ENCODE measurements at places on chromosomes 6 and 20. TPM values are rescaled to one million over a fixed set of nuclear protein-coding genes. Genes with fewer than 3 reads are reported as not detected.
A peak's percentile ranks its signal among the peaks of the same experiment; 100 is the strongest.

The SLC13A3 gene
- 0.66 TPM for total RNA-seq

The NR2E1 gene
- not detected for total RNA-seq

The RTN4IP1 gene
- 5.3 TPM for total RNA-seq

The PCK1 gene
- not detected for total RNA-seq

The CBLN4 gene
- total RNA-seq, result not detected

- no peak overlapping the region for H3K27ac ChIP-seq
- H3K27me3 ChIP-seq, result no peaks in the 10 kb centered on the region
- no peak for DNase-seq
- H3K36me3 ChIP-seq, result no peaks in the 10 kb centered on the region
- no peak overlapping the region for H3K4me3 ChIP-seq
These were observed 85.2 kb downstream of the TCP11 start for GRCh38 chr6:35055891-35056290.

DNA sequence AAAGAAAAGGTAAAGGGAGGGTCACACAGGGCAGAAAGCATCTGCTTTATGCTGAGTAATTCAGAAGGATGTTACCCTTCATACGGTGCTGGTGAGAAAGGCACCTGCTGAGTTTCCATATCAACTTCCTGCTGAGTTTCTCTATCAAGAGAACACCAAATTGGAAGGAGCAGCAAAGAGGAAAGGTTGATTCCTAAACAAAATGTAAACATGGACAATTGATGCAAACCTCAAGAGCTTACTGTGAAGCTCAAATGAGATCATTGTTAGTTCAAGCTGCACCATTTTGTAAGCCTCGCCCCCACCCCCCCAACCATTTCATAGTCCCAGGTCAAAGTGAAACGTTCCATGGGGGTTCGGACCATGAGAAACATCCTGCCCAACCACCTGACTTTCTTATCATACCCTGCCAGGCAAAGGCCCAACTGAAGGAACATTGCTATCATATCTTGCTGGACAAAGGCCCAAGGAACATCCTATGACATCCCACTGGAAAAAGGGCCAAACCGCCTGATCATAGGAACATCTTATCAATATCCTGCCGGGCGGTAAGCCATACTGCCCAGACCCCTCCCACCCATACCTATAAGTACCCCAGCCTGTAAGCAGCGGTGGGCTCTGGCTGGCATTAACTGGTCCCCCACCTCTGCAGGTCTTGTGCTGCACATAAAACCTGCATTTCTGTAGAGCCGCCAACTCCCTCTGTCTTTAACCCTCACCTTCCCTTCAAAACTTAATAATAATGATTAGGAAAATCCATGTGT is 171.6 kb downstream of the UBE3D start:
- no peak overlapping the region for H3K27ac ChIP-seq
- no peak for DNase-seq
- H3K4me3 ChIP-seq, result no peak overlapping the region
- no peaks in the 10 kb centered on the region for H3K36me3 ChIP-seq
- no peaks in the 10 kb centered on the region for H3K4me1 ChIP-seq

- no peak overlapping the region for H3K4me3 ChIP-seq
- no peak overlapping the region for H3K27ac ChIP-seq
- peak; percentile 72 for DNase-seq
- H3K27me3 ChIP-seq, result no peaks in the 10 kb centered on the region
- no peaks in the 10 kb centered on the region for H3K4me1 ChIP-seq
- no peaks in the 10 kb centered on the region for H3K36me3 ChIP-seq
These were observed 92.2 kb upstream of the TENT5A start for GRCh38 chr6:81844686-81845085.

DNA sequence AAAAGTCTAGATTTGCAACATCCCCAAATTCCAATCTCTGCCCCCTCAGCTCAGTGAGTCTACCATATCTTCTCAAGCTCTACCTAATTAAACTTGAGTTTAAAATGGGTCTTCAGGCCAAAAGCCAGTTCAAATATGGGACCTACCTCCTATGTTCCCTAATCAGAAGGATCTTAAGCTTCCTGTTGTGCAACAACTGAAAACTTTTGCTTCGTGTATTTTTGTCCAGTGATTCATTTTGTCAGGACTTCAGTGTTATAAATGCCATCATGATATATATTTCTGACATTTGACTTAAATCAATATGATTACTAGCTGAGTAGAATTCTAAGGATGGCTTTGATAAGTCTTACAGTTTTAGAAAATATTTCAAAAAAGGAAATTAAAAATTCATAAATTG is 622.6 kb upstream of the PTCHD4 start:
- no peaks in the 10 kb centered on the region for H3K36me3 ChIP-seq
- H3K27me3 ChIP-seq, result no peaks in the 10 kb centered on the region
- no peak for DNase-seq
- H3K27ac ChIP-seq, result no peak overlapping the region
- H3K4me1 ChIP-seq, result peaks cover 4% of the 10 kb centered on the region
- no peak overlapping the region for H3K4me3 ChIP-seq

- H3K27ac ChIP-seq, result peak overlapping the region; percentile 58
- H3K4me1 ChIP-seq, result peaks cover 14% of the 10 kb centered on the region
- H3K27me3 ChIP-seq, result no peaks in the 10 kb centered on the region
- DNase-seq, result peak; percentile 47
- H3K36me3 ChIP-seq, result no peaks in the 10 kb centered on the region
- H3K4me3 ChIP-seq, result peak overlapping the region; percentile 81
These were observed 88.2 kb downstream of the ZFP64 start for GRCh38 chr20:52103335-52103912.

DNA sequence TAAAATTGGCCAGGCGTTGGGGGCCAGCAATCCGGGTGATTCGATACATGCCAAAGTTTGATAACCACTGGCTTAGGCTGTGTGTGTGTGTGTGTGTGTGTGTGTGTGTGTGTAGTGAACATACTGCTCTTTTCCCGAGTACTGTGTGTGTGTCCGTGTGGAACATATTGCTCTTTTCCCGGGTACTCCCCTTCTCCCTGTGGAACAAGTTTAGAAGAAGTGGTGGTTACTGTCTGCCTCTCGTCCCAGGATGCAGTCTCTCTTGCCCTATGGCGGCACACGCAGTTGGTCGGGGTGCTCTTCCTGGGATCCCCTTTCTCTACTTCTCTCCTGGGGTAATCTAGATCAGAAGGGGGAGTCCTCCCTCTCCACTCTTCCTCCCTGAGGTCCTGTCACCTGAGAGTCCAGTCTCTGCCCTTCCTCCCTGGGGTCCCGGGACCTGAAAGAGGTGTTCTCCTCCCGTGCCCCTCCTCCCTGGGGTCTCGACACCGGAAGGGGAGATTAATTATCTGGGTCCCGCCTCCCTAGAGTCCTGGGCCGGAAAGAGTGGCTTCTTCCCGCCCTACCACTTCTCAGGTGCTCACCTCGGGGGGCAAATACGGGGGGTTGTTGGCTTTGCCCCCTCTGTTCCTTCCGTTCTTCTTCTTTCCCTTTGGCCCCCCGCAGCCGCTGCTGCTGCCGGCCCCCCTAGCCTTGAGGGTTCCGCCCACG is 516 bp downstream of the GTPBP2 start:
- peaks cover 25% of the 10 kb centered on the region for H3K36me3 ChIP-seq
- no peaks in the 10 kb centered on the region for H3K27me3 ChIP-seq
- peak overlapping the region; percentile 98 for H3K4me3 ChIP-seq
- peaks cover 26% of the 10 kb centered on the region for H3K4me1 ChIP-seq

DNA sequence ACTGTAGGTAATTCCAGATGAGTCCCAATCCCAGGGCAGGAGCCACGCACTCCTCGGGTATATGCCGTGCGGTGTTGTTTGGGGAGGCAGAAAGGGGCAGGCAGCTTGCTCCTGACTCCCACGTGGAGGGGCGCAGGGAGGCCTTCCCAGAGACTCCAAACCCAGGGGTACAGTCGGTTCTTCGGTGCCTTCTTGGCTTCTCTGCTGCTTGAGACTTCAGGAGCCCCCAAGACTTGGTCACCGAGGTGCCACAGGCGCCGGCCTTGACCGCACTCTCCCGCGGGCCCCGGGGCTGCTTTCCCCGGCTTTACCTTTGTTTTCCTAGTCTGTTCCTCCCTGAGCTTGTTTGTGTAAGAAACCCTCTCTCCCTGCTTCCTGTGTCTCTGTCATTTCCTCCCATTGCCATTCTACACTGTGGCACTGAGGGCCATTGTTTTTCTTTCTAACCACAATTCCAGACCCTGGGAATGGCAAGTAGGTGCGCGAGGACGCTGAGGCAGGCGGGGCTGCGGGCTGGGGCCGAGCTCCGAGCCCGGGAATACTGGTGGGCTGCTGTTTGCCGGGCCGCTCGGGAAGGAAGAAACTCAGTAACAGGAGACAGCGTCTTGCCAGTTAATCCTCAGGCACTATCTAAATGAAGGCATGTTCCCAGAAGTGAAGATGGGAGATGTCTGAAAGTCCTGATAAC is 215.6 kb upstream of the HEY2 start:
- no peaks in the 10 kb centered on the region for H3K27me3 ChIP-seq
- H3K4me3 ChIP-seq, result peak overlapping the region; percentile 34
- H3K36me3 ChIP-seq, result no peaks in the 10 kb centered on the region
- no peak overlapping the region for H3K27ac ChIP-seq
- no peak for DNase-seq
- peaks cover 7% of the 10 kb centered on the region for H3K4me1 ChIP-seq

DNA sequence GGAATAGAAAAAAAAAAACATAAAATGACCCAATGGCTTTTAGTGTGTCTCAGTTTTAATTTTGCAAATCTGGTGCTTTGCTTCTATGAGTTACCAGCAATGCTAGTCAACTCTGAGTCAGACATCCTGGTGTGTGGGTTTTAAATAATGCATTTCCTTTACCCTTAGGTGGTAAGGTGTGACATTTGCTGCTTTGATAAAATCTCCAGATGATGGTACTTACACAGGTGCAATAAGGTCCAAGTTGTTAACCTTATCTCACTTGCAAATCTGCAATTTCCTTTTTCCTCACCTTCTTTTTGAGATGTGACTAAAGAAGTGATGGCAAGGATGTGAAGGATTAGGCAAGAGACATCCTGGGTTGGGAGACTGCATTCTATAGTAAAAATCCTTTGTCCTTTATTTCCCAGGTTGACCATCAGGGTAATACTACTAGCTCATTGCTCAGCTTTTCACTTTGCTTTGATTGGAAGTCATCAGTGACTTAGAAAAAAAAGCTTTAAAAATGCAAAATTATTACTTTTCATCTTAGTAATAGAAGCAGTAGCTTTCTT is 818.5 kb upstream of the FLRT3 start:
- DNase-seq, result no peak
- no peaks in the 10 kb centered on the region for H3K27me3 ChIP-seq
- no peaks in the 10 kb centered on the region for H3K4me1 ChIP-seq
- no peak overlapping the region for H3K27ac ChIP-seq

DNA sequence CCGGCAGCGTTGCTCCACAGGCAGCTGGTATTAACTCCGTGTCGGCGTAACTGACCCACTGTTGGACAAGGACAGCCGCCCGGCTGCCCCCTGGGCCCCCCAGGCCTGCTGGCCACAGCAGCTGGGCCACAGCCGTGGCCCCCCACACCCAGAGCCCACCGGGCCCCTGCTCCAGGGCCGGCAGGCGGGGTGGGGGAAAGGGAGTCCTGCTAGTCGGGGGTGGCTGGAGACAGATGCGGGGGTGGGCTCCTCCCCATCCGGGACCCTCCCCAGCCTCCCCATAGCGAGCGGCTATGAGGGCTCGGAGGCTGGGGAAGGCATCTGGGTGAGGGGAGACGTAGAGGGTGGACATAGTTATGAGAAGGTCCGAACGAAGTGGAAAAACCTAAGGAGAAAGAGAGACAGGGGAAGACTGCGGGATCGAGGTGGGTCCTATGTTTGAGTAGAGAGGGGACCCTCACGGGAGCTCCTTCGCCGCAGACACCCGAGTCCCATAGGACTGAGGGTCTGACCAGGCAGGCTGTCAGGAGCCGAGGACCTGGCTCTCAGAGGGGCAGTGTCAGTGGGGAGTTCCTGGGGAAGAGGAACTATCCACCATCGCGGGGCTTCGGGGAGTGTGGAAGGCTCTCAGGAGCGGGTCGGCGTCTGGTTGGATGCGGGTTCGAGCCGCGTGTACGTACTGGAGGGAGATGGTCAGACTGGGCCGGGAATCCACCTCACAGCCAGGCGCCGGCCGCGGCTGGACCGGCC is 511 bp downstream of the VARS1 start:
- H3K27me3 ChIP-seq, result no peaks in the 10 kb centered on the region
- DNase-seq, result no peak
- peak overlapping the region; percentile 94 for H3K27ac ChIP-seq
- H3K36me3 ChIP-seq, result peaks cover 18% of the 10 kb centered on the region
- peaks cover 21% of the 10 kb centered on the region for H3K4me1 ChIP-seq

DNA sequence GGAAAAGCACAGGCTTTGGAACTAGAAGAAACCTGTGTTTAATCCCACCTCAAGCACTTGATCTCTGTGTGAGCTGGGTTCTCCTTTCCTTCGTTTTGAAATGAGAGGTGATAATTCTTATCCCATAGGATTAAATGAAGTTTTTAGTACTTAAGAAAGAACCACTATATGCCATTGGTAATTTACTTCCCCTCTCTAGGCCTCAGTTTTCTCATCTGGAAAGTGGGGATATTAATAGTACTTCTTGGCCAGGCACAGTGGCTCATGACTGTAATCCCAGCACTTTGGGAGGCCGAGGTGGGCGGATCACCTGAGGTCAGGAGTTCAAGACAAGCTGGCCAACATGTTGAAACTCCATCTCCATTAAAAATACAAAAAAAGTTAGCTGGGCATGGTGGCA is 14.1 kb downstream of the REM1 start:
- peaks cover 5% of the 10 kb centered on the region for H3K4me1 ChIP-seq
- DNase-seq, result no peak
- H3K27me3 ChIP-seq, result no peaks in the 10 kb centered on the region
- no peaks in the 10 kb centered on the region for H3K36me3 ChIP-seq

- H3K27ac ChIP-seq, result no peak overlapping the region
- no peaks in the 10 kb centered on the region for H3K27me3 ChIP-seq
- no peaks in the 10 kb centered on the region for H3K36me3 ChIP-seq
- no peak for DNase-seq
- H3K4me1 ChIP-seq, result no peaks in the 10 kb centered on the region
These were observed 212.3 kb upstream of the SYNDIG1 start for GRCh38 chr20:24257171-24257570.

DNA sequence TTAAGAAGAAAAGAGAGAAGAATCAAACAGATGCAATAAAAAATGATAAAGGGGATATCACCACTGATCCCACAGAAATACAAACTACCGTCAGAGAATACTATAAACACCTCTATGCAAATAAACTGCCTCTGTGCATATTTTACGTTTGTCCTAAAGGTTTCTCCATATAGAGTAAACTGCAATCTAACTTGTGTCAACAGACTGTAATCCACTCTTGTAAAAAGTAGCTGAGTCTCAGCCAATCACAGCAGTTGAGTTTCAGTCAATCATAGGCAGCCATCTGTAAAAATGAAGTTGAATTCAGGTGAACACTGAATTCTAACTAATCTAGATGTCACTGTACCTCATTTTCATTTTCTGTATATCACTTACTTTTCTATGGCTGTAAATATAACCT is 112.2 kb upstream of the SYNCRIP start:
- no peak overlapping the region for H3K27ac ChIP-seq
- no peaks in the 10 kb centered on the region for H3K27me3 ChIP-seq
- no peaks in the 10 kb centered on the region for H3K4me1 ChIP-seq
- no peaks in the 10 kb centered on the region for H3K36me3 ChIP-seq
